ENCODE measurements at places on chromosomes 13 and 19.

DNA sequence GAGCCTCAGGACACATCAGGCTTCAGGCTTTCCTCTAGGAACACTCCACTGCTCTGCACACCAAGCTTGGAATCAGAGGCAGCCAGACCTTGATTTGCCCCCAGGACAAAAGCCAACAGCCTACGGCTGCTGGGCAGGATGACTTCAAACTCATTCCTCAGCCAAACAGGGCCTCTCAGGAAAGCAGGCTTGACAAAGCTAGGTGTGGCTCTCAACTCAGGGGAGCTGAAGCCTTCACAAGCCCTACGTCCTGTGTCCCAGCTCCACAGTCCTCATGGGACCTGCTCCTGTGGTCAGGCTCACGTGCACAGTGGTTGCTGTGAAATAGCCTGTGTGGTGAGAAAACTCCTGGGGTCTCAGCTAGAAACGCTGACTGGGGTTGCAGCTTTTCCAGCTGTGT lies 398.9 kb upstream of the ZNF507 start:
- no peak for DNase-seq

GRCh38 chr19:16739546-16739945 lies 19.9 kb downstream of the NWD1 start:
- no peak for DNase-seq

DNA sequence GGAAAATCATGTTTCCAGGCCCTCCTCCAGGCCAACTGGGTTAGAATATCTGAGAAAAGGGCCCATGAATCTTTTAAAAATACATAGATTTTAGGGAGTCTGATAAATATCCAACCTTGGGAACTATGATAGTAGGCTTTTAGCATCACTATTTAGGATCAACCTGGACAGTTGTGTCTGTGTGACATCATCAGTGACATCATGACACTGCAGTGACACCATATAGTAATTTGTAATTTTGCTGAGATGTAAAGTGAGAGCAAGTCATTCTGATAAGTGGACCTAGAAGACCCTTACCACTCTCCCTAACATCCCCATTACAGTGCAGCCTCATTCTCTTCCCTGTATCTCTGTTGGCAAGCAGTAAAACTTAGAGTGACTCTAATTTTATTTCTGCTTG lies 14.1 kb downstream of the GPALPP1 start:
- DNase-seq, result no peak

GRCh38 chr19:39110263-39110967 lies 15.2 kb upstream of the PAK4 start:
- no peak for DNase-seq

- no peak for DNase-seq
These were observed 285.0 kb upstream of the SLC10A2 start for GRCh38 chr13:103351035-103351828.

DNA sequence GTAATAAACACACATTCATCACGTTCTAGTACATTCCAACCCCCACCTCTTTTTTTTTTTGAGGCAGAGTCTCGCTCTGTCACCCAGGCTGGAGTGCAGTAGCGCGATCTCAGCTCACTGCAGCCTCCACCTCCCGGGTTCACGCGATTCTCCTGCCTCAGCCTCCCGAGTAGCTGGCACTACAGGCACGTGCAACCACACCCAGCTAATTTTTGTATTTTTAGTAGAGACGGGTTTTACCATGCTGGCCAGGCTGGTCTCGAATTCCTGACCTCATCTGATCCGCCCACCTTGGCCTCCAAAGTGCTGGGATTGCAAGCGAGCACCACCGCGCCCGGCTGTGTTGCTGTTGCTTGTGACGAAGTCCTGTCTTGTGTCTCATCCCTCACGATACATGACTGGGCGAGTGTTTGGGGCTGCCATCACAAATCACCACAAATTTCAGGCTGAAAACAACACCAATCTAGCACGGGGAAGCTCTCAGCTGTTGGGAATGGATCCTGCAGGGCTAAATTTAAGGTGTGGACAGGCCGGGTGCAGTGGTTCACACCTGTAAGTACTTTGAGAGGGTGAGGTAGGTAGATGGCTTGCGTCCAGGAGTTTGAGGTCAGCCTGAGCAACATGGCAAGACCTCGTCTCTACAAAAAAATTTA lies 15.7 kb downstream of the MOB3A start:
- no peak for DNase-seq

DNA sequence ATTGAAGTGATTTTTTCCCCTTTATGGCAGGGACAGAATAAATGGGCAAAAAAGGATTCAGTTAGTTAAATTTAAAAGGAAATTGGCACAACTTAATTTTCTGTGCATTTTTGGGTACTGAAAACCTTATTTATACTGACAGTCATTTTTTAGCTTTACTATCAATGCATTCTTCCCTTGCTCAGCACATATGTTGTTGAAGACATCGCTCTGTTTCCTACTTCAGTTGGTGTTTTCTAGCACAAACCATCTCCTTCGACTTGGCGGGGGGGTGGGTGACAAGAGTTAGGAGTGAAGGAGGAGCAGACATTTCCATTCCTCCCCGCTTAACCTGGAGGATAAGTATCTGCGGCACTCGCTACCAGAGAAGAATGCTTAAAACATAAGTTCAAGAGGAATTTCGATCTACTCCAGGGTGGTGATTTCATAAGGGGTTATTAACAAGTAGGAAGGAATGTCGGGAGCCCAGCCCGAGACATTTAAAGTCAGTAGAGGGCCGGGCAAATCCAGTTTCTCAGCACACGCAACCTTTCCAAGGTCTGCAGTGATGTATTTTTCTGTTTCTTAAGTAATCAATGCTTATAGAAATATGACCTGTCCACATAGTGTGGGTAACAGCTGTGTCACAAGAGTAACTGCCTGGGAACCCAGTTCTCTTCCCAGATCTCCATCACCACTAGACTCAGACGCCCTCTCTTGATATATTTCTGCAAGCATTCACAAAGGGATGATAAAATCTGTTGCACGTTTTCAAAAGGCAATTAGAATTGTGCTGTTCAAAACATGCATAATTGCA lies 525.8 kb downstream of the MYO16 start:
- DNase-seq, result no peak

- DNase-seq, result no peak
These were observed 106.0 kb downstream of the KDM4B start for GRCh38 chr19:5074830-5075394.

- DNase-seq, result no peak
These were observed 852 bp downstream of the SCEL start for GRCh38 chr13:77536358-77536757.

DNA sequence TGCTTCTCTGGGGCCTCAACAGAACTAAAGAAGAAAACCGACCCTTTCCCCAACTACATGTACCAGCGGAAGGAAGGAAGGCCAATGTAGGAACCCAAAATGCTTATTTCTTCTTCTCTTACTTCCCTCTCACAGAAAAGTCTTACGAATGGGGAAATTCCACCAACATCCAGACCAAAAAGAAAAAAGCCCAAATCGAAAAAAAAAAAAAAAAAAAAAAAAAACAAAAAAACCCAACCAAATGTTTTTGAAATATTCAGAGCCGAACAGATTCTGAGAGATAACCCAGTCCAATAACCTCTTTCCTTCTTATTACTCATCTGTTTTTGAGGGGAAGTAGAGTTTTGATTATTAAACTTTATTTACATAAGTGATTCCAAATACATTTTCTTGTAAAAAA lies 3.9 kb downstream of the PPM1N start:
- no peak for DNase-seq

- DNase-seq, result no peak
These were observed 23.6 kb upstream of the NDFIP2 start for GRCh38 chr13:79457390-79457789.

GRCh38 chr19:51566489-51567100 lies 4.5 kb upstream of the ZNF175 start:
- DNase-seq, result no peak

GRCh38 chr13:42176294-42176693 lies 95.7 kb upstream of the AKAP11 start:
- no peak for DNase-seq

DNA sequence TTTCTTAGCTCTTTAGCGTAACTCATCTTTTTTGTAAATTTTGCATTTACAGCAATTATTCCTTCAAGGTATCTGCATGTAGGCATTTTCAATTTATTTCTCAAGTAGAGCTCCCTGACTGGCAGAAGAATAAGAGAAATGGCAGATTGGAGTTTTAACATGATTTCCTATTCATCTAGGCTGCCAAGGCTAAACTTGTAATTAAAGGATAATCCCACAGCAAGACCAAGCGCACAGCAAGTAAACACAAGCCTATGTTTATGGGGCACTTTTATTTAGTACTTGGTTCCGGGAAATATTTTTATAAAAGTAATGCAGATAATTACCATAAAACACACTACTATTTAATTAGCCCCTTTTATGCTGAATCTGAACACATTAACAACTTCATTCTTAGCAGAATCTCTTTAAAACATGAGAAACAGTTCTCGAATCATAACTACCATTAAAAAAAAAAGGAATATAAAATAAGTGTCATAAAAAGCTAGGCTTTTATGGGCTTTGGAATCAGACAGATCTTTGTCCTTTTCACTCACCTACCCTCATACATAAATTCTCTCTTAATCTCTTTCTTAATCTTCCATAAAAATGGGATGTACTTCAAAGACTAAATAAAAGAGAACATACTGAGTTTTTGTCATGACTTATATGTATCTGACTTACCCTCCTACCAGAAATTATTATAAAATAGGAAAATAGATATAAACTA lies 961.6 kb upstream of the MIR17HG start:
- DNase-seq, result no peak

- DNase-seq, result no peak
These were observed at the start of gene CACNG6 for GRCh38 chr19:53991224-53992113. CACNG6 (plus strand) TSS chr19:53991637; CDS start chr19:53992878, 1,241 bp downstream.

GRCh38 chr13:50740052-50740741 lies 103.3 kb downstream of the DLEU7 start:
- DNase-seq, result no peak

DNA sequence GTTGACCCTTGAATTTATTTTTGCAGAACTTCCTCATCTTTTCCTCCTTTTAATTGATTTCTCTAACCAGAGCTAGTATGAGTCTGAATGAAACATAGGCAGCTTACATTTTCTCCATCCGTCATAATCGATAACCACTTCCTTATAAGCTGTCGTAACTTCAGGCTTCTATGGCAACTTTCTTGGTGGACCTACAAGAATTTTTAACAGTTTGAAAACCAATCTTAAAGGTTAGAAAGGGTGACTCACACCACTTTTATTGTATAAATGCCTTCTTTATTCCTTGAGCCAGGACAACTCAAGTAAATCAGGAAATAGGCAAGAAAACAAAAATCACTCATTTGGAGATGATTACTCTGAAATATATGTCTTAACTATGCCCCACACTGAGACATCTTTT lies 105.7 kb upstream of the KL start:
- DNase-seq, result no peak

DNA sequence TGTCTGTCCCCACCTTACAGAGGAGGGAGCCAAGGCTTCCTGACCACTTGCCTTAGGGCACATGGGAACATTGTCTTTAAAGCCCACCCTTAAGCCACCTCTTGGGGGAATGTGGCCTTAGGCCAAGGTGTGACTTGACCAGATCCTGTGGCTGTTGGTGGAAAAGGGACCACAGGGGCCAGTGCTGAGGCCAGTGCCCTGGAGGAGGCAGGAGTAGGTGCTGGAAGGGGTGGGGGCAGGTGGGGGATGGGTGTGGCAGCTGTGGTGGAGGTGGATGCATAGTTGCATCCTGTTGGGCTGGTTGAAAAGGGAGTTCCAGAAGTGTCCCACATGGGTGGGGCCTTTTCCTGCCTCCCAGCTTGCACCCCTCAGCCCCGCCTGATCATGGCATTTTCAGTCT lies 44.8 kb downstream of the DNM2 start:
- DNase-seq, result no peak

DNA sequence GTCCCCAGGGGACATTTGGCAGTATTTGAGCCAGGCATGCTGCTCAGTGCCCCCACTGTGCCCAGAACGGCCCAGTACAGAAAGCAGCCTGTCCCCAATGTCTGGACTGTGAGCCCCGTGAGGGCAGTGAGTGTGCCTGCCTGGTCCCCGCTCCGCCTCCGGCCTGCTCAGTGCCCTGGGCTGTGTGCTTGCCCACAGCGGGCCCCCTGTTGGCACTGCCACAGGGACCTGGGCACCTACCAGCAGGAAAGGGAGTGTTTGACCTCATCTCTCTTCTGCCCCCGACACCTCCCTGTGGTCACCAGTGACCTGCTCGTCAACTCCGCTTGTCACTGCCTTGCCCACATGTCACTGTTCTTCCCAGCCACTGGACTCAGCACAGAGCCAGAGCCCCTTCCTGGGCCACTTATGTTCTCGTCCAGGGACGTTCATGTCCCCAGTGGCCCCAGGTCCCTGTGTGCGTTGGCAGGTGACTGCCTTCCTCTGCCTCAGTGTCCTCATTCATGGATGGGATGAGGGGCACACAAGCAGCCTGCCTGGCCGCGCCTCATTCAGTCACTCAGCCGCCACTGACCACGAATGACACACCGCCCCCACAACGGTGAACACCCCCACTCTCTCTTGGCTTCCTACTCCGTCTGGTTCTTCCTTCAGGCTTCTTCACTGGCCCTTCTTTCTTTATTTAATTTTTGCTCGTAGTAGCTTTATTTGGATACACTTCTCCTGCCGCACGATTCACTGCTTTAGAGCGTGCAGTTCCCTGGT lies 2.8 kb downstream of the FZR1 start:
- DNase-seq, result no peak

DNA sequence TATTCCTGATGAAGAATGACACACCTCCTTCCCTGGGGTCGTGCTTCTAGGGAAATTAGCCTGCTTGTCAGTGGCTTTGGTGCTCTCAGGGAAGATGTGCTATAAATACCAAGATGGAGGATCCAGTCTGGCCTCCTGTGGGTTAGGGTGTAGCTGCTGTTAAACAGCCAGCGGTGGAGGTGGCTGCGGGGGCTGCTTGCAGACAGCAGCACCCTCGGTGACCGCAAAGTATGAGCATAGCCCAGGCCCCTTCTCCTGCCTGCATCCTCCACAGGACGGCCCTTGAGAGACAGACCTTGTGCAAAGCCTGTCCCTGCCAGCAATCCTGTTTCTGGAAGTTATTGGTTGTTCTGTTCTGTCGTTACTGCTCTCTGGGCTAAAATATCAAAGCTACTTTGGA lies 11.4 kb downstream of the VSTM2B start:
- no peak for DNase-seq

DNA sequence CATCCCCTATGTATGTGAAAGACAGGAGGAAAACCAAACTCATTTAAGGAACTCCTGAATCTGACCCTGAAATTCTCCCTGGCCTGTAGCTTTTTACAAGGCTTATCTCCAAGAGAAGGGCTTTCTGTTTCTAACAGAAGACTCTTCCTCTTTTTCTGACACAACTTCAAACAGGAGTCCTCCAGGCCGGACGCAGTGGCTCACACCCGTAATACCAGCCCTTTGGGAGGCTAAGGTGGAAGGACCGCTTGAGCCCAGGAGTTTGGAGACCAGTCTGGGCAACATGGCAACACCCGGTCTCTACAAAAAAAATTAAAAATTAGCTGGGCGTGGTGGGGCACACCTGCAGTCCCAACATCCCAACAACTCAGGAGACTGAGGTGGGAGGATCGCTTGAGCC lies 41.9 kb downstream of the CARS2 start:
- no peak for DNase-seq

DNA sequence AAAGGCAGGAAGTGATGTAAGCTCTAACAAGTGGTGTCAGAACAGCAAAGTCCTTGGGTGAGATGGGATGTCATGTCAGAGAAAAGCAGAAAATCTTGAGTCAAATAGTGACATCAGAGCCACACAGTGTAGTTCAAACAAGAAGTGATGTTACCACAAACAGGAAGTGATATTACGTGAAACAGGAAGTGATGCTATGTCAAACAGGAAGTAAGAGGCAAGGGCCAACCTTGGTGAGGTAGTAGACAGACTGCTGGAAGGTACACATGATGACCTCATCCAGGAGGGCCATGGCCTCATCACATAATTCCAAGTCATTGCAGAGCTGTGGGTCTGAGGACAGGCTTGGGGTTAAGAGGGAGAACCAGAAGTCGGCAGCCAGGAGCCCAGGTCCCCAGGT lies 7.0 kb upstream of the MAMSTR start:
- DNase-seq, result no peak
